ENCODE measurements at places on chromosomes 1 and 21.

GRCh38 chr1:64065571-64065970 is 137.9 kb upstream of the UBE2U start:
- no peak for DNase-seq

DNA sequence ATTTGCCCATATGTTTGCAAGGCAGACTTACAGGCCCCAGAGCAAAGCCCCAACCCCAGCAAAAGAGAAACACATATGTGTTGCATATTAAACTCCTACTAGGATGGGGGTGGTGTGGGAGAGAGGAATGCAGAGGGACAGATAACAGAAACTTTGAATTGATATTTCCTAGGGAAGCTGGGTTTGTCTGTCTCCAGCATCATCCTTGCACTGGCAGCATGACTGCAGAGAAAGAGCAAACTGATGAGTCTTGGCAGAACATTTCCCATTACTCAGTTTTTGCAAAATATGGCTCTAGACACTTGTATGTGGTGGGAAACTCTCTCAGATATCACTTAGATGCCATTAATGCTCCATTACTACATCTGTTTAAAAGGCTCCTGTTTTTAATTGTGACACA is 43.8 kb upstream of the MARK1 start:
- no peak for DNase-seq

- no peak for DNase-seq
These were observed 6.3 kb downstream of the PIGR start for GRCh38 chr1:206939841-206940587.

DNA sequence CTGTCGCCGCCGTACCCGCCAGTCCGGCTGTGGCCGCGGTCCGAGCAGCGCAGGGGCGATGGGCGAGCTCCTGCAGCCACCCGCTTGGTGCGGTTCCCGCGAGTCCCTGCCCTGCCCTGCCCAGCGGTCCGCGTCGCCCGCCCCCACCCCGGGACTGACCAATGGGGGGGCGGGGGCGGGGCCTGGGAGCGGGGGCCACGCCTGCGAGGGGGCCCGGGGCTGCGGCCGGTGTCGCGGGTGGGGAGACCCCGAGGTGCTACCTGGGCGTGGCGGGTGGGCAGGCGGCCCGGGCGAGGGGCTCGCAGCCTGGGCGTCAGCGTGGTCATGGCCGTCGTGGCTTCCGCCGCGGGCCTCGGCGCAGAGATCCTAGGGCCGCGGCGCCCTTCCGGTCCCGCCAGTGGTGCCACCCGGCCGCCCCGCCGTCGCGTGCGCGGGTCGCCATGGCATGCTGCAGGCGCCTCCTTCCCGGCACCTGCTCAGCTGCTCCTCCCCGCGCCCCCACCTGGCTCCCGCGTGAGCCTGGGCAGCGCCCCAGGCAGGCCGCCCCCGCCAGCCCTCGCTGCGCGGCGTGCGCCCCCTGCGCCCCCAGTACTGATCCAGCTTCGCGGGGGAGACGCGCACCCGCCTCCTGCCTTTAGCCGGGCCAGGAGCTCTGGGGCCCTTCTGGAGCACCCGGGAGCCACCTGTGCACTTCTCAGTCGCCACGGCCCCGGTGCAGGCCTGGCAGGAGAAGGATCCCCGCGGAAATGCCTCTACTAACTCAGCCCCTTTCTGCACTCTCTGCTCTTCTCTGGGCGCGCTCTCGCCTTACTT is at the start of gene BMP8B:
BMP8B (minus strand) TSS at position 108 of the 813 bp plus-strand sequence. CDS start 380 bp downstream, outside the sequence.
- peak; percentile 36 for DNase-seq

DNA sequence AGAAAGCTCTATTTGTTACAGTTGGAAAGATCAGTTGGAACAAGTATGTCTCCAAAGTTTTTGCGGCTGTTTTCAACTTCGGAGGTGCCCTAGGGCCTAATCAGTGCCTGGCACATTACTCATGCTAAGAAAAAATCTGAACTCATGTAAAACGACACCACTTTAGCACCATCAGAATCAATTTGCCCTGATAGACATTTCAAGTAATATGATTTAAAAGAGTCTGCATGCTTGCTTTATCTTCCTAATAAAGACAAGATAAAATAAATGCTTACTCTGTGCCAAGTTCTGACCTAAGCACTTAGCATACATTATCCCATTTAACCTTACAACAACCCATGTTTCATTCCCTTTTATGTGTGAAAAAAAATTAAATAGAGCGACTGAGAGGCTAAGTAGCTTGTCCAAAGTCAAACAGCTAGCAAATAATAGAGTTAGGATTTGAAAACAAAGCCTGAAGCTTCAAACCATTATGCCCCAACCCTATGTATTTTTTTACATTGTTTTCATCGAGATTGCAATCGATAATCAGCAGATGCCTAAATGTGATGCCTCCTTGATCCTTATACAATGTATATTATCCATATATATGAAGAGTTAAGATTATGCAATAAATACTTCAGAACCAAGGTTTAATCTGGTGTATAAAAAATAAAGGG is 91.3 kb downstream of the DENND1B start:
- DNase-seq: no peak

- DNase-seq: no peak
These were observed 40.5 kb upstream of the CSF3R start for GRCh38 chr1:36523230-36523495.

GRCh38 chr1:3662080-3662671 is 9.9 kb downstream of the TP73 start:
- DNase-seq: no peak

DNA sequence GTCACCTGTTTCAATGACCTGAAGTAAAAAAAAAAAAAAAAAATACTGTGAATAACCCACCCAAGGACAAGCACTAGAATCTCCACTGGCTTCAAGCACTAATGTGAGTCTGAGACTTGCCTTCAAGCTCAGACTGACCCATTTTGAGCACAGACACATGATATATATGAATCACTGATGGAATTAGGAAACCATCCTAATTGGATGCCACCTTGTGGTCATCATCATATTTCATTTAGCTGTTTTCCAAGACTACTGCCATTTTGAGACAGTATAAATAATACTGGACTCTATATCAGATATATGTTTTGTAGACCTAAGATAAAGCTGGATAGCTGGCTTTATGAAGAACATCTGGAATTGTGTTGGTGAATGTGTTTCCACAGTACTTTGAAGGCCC is 1232.0 kb downstream of the KCNT2 start:
- no peak for DNase-seq

DNA sequence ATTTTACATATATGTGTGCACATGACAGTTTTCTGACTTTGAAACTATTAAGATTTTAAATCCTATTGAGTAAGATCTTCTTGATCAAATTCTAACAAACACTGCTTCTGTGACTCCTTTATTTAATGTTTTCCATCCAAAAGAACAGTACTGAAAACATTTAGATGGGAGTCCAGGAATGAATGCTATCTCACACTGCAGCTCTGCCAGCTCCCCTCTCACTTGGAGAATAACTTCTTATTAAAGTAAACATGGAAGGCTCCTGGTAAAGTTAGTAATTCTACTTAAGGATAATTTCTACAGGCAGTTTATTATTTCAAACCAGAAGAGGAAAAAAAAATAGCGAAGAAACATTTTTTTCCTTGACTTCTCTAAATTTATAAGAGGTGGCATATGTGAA is 349.1 kb downstream of the DPYD start:
- no peak for DNase-seq

DNA sequence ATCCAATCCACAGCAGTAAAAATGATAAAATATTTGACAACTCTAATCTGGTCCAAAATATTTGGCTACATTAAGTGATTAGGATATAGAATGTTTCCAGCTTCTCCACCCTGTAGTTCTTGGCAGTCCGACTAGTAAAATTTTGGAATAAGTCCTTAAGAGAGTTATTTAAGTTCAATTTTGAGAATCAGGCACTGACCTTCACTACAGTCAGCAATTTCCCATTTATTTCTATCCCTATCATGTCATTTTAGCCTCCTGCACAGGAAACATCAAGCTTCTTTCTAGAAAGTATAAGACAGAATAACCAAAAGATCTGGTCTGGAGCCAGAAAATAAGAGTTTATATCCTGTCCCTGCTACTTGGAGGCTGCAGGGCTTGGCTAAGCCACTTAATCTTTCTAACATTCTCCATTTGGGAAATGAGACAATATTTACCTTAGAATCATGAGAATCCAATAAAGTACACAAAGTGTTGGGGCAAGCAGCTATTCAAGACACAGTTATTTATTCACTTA is 162.2 kb downstream of the DPYD start:
- no peak for DNase-seq

GRCh38 chr1:56036479-56036878 is 542.9 kb downstream of the PLPP3 start:
- DNase-seq: no peak

GRCh38 chr1:112527266-112528010 is 18.7 kb downstream of the WNT2B start:
- DNase-seq: no peak

DNA sequence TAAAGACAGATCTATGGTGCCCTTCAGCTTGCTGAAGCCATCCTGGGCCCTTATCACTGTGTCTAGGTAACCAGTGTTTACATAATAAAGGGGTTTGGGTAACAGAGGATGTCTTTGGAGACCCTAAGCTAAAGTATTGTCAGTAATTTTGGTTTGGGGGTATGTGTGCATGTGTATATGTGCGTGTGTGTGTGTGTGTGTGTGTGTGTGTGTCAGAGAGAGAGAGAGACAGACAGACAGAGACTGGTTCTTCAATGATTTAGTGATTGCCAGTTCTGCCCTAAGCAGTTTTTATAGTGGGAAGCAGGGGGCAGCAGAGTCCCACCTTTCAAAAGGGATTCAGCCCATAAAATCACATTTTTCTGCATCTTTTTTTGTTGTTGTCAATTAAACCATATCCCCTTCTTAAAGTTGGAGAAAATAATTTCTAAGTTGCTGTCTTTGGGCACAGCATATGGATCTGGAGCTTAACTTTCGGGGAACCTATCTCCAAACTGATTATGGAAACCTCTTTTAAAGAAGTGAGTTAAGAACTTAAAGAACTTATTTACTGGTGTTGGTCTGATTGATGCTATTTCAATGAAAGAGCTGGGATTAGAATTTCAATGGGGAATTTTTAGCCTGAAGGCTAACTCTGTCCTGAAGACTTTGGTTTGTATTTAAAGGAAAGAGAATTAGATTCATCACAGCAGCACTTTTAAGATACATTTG is 51.1 kb downstream of the ZNF326 start:
- DNase-seq: peak; percentile 12

DNA sequence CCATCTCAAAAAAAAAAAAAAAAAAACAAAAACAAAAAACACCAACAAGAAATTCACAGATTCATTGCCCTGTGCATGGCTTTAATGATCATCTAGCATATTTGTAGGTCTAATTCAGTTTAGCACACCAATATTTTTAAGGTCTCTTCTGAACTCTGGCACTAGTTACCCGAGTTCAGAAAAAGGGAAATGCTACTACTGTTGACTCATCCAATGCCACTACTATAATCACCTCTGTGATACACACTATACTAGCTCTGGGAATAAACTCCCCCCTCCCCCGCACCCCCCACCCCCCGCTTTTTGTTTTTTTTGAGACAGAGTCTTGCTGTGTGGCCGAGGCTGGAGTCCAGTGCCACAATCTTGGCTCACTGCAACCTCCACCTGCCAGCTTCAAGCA is 55.6 kb downstream of the FBXO42 start:
- DNase-seq: no peak

DNA sequence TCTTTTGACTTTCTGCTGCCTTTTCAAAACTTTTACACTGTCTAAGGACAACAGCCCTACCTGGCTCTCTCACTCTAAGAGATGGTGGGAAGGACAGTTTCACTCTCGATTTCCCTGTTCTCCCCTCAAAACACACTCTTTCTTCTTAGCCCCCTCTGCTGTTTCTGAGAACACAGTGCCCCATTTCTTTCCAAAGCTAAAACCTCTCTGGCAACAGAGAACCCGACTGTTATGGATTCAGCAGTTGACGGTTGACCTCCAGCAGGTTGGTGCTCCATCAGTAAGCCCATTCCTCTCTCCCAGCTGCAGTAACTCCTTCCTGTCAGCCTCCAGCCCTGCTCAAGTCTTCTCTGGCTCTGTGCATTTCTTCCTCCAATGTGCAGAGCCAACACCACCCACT is 88.2 kb upstream of the ABCD3 start:
- DNase-seq: no peak

DNA sequence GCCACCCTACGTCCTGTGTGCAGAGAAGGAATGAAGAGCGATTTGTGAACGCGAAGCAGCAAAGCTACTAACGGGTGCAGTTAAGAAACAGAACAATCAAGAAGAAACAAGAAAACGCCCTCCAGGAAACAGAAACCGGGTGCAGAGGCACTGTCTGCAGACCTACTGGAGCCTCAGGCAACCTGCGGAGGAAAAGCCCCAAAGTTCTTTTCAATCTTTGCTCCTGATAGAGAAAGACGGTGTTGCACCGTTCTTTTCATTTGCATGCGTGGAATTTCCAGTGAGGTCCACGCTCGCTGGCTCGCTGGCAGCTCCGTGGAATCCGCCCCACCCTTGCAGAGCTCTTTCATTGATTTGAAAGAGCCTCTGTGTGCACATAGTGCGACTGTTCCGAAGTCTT is 37.0 kb upstream of the PDE9A start:
- peak; percentile 44 for DNase-seq

DNA sequence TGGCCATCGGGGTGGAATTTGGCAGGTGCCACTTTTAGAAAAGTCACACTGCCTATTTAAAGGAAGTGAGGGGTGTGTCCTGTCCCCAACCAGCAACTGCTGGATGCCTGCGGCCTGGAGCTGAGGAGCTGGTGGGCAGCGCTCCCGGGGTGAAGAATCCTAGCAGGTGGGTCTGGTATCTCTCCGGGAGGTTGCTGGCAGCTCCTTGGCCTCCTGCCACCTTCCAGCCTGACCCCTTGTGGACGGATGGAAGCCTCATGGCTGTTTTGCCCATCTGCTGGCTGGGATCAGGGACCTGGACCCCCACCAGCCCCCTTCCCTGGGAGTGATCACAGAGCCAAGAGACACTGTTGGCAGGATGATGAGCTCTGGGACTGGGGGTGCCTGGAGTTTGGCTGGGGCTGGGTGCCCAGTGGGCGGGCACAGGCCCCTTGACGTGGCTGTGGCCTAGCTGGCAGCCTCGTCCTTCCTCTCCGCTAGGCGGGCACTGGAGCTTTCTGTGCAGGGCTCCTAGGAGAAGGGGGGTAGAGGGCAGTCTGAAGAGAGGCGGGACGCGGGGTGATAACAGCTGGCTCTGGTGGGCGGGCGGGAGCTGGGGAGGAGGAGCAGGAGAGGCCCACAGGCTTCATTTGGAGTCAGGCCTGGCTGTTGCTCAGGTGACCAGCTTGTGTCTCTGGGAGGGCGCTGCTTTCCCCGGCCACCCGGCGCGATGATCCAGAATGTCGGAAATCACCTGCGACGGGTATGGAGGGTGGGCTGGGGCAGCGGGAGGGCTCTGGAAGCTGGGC is at the start of gene ACOT11:
ACOT11 (plus strand) TSS at position 628 of the 788 bp plus-strand sequence; CDS start at position 710, 82 bp downstream.
- DNase-seq: no peak

GRCh38 chr1:245418077-245418476 is 263.3 kb downstream of the KIF26B start:
- no peak for DNase-seq

DNA sequence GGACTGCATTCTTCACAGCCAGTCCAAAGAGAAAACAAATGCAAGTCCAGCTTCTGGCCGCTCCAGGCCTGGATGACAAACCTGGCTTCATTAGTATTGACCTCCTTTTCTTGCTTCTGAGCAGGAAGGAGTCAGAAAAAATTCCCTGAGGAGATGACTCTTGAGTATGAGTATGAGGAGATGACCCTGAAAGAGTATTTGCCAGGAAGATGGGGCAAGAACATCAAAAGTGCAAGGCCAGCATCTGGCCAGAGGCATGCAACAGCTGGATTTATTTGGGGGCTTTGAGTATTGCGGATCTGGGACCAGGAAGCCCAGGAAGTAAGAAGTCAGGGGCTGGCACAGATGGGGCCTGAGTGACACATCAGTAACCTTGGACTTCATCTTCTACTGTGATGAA is 113.9 kb downstream of the GLIS1 start:
- no peak for DNase-seq

GRCh38 chr1:177163844-177164379 is 600 bp downstream of the ASTN1 start:
- DNase-seq: no peak

All from CD4-positive, alpha-beta memory T cell (primary cell).